Pancreas (tissue), 10 donors: ENCODE measurements at places on chromosomes 6 and 20. TPM values are rescaled to one million over a fixed set of nuclear protein-coding genes. Genes with fewer than 3 reads are reported as not detected.

Gene EDN3
- total RNA-seq: 5.4 TPM

Gene PGM3
- total RNA-seq: 67.6 TPM

Gene C6orf163
- 1.3 TPM for total RNA-seq

Gene GJA10
- not detected for total RNA-seq

Gene SLC22A2
- not detected for total RNA-seq

GRCh38 chr20:4795394-4795793 lies 73.7 kb downstream of the PRND start:
- no peak overlapping the region for H3K27ac ChIP-seq
- no peaks in the 10 kb centered on the region for H3K27me3 ChIP-seq
- H3K4me3 ChIP-seq: no peak overlapping the region
- no peaks in the 10 kb centered on the region for H3K36me3 ChIP-seq
- no peaks in the 10 kb centered on the region for H3K4me1 ChIP-seq
- no peak for DNase-seq

- no peaks in the 10 kb centered on the region for H3K36me3 ChIP-seq
- no peak for DNase-seq
- H3K4me1 ChIP-seq: no peaks in the 10 kb centered on the region
- no peaks in the 10 kb centered on the region for H3K27me3 ChIP-seq
- no peak overlapping the region for H3K4me3 ChIP-seq
Measured at GRCh38 chr6:42925248-42925857, 3.9 kb upstream of the CNPY3 start.

GRCh38 chr20:57716901-57717300 lies 7.1 kb upstream of the PMEPA1 start:
- DNase-seq: no peak
- no peak overlapping the region for H3K4me3 ChIP-seq
- no peaks in the 10 kb centered on the region for H3K27me3 ChIP-seq
- no peak overlapping the region for H3K27ac ChIP-seq
- H3K36me3 ChIP-seq: no peaks in the 10 kb centered on the region

DNA sequence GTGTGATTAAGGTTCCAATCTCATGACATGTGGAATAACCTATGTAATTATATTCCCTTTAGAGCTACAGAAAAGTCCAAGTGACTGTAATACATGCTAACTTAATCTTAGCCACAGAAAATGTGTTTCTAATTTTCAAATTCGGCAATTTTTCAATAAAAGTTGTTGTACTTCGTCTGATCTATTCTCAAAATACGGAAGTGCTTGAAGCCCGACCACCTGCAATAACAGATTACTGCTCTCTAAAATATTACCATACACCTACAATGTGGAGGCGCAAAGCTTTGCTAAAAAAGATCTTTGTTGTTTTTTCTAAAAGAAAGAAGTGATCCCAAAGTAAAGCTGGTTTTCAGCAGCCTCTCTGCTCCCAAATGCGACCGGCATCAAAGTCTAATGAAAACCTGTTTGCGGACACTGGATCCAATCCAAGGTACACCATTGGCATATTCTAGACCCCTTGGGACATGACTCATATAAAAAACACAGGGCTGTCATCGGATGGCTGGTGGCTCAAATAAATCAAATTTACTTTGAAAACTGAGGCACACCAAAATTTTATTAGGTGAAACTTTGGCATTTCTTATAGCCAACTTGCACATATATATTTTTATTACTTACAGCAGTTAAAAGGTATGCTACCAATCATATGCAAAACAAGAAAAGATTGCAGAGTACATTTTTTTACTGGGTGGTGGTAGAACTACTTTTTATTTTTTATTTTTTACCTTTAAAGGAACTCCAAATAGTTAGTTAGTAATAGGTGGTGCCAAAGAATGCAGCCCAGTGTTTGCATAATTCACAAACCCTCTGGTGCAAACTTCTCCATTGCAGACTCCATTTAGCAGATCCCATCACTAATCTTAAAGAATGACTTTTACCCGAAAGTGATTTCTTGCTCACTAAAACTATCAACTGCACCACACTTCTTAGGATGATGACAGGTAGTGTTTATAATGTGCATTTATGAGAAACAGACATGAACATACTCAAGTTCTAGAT lies 118.7 kb upstream of the TBX18 start:
- no peak for DNase-seq
- no peaks in the 10 kb centered on the region for H3K27me3 ChIP-seq
- no peak overlapping the region for H3K4me3 ChIP-seq
- no peak overlapping the region for H3K27ac ChIP-seq
- H3K36me3 ChIP-seq: no peaks in the 10 kb centered on the region

- no peaks in the 10 kb centered on the region for H3K36me3 ChIP-seq
- H3K27ac ChIP-seq: no peak overlapping the region
- no peak for DNase-seq
- H3K27me3 ChIP-seq: no peaks in the 10 kb centered on the region
- peak overlapping the region; percentile 44 for H3K4me3 ChIP-seq
Measured at GRCh38 chr6:33416386-33417127, 1.4 kb downstream of the CUTA start.

DNA sequence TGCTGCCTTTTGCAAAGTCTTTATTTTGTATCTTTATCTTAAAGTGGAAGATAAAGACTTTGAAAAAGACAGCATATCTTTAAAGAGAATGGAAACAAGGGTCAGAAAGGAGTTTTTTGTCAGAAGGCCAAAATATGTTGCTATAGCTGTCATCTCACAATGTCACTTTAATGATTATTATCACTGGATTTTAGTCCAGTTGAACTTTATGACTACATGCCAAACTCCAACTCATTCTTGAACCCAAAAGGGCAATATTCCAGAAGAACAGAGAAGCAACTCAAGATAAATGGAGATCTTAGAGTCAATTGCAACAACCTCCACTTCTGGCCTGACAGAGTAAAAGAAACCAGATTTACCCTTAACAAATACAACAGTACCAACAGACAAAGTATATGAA lies 47.3 kb upstream of the CLIC5 start:
- H3K27me3 ChIP-seq: no peaks in the 10 kb centered on the region
- no peak for DNase-seq
- no peak overlapping the region for H3K4me3 ChIP-seq
- H3K4me1 ChIP-seq: peaks cover 19% of the 10 kb centered on the region

DNA sequence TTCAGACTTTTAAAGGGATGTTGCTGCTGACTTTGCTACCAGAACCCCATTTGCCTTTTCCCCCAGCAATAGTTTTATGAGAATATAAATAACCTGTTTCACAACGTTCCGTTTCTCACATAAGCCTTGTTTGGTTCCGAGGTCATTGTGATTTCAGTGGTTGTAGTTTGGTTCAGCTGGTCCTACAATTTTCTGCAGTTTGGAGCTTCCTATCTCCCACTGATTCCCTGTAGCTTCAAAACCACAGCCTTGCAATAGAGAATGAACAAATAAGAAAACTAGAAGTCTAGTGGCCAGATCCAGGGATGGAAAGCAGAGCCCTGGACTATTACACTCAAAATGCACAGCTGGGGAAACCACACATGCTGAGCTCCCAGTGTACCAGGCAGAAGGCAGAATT lies 24.1 kb upstream of the SH3BGRL2 start:
- no peak for DNase-seq
- H3K27me3 ChIP-seq: no peaks in the 10 kb centered on the region
- no peak overlapping the region for H3K27ac ChIP-seq
- H3K36me3 ChIP-seq: no peaks in the 10 kb centered on the region
- H3K4me1 ChIP-seq: peaks cover 9% of the 10 kb centered on the region
- no peak overlapping the region for H3K4me3 ChIP-seq

DNA sequence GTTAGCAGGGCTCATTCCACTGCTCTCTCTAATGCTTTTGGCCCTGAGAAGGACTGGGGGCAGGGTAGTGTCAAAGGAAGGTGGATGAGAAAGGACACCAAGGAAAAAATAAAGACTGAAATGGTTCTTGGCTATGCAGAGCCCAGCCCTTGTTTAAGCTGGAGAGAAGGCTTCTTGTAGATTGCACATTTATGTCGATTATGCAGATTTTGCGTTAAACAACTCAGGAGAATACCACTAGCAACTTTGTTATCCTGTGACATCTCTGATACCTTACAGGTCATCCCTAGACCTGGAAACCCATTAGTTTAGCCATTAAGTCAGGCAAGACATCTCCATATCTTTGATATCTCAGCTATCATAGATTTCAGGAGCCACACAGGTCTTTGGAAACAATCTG lies 11.1 kb upstream of the IL17F start:
- no peaks in the 10 kb centered on the region for H3K4me1 ChIP-seq
- DNase-seq: no peak
- H3K27ac ChIP-seq: no peak overlapping the region
- no peak overlapping the region for H3K4me3 ChIP-seq

GRCh38 chr6:81890846-81891245 lies 138.4 kb upstream of the TENT5A start:
- H3K27ac ChIP-seq: no peak overlapping the region
- no peak for DNase-seq
- no peaks in the 10 kb centered on the region for H3K27me3 ChIP-seq

DNA sequence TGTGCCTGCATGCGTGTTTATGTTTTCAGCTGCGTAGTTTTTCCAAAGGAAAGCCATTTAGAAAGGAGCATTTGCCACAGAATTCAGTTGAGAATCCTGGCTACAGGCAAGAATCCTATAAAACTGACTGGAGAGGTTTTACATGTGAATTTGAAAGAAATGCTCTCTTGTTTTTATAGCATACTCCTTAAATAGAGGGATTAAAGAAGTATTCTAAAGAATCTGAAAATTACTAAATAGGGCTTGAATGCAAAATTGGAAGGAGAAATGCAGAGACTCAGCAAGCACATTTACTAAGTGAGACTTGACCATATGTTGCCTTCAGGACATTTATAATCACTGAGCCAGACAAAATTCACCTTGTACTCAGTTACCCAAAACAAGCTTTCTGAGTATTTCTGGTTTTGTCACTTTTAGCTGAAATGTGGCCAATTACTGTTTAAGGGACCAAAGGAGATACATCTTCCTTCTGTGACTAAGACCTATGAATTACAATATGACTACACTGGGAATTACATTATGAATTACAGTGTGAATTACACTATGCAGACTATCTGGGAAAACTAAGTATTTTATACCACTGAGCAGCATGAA lies 107.4 kb upstream of the ASCC3 start:
- H3K27me3 ChIP-seq: no peaks in the 10 kb centered on the region
- no peak overlapping the region for H3K27ac ChIP-seq
- no peaks in the 10 kb centered on the region for H3K36me3 ChIP-seq
- no peak for DNase-seq
- H3K4me3 ChIP-seq: no peak overlapping the region

- H3K27ac ChIP-seq: no peak overlapping the region
- H3K4me3 ChIP-seq: no peak overlapping the region
Measured at GRCh38 chr6:162899148-162899547, 171.4 kb downstream of the PACRG start.

DNA sequence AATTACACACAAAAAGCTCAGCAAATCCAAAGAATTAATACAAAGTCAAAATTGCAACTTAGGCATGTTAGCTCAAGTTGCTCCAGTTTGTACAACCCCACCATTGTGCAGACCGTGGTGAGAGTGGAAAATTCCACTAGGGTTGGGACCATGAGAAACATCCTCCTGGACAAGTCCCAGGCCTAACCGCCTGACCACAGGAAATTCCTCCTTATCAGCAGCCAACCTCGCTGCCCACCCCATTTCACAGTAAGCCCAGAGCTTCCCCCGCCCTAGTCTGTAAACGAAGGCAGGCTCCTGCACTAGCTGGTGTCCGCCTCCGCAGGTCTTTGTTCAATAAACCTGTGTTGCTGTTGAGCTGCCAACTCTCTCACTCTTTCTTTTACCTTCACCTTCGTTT lies 1023.3 kb downstream of the EYS start:
- no peaks in the 10 kb centered on the region for H3K36me3 ChIP-seq
- H3K4me3 ChIP-seq: no peak overlapping the region
- H3K4me1 ChIP-seq: no peaks in the 10 kb centered on the region
- H3K27ac ChIP-seq: no peak overlapping the region
